Activated naive CD4-positive, alpha-beta T cell (primary cell): ENCODE measurements at places on chromosomes 2 and 18.

DNA sequence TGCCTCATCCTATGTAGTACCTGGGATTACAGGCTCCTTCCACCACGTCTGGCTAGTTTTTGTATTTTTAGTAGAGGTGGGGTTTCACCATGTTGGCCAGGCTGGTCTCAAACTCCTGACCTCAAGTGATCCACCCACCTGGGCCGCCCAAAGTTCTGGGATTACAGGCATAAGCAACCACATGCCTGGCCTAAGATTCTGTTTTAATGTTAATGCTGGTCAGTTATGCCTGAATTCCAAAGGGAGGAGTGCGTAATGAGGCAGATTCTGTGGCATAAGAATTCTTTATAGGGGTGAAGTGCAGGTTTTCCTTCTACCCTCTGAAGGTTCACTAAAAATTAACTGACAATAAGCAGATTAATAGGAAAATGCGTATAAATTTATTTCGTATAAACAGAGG, 1343.8 kb upstream of the LRRTM1 start:
- no peak for DNase-seq

- no peak for DNase-seq
Observed at GRCh38 chr18:10170375-10170774, 256.6 kb downstream of the VAPA start.

- DNase-seq: no peak
Observed at GRCh38 chr2:53584986-53585385, 182.6 kb upstream of the CHAC2 start.

DNA sequence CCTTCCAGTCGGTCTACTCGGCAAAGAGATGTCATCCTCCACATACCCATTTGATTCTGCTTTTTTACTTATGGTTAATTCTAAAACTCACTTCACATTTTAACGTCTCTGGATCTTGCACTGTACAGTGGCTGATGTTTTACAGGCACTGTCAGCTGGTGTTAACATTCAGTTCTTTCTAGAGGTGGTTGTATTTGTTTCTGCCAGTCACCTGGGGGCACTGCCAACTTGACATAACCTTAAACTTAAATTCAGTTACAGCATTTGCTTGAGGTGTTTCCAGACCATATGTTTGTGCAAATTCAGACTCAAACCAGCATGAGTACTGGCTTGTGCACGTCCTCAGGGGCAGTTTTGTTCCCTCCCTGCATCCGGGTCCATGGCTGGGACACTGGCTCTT, 5.3 kb upstream of the TMEM185B start:
- no peak for DNase-seq

DNA sequence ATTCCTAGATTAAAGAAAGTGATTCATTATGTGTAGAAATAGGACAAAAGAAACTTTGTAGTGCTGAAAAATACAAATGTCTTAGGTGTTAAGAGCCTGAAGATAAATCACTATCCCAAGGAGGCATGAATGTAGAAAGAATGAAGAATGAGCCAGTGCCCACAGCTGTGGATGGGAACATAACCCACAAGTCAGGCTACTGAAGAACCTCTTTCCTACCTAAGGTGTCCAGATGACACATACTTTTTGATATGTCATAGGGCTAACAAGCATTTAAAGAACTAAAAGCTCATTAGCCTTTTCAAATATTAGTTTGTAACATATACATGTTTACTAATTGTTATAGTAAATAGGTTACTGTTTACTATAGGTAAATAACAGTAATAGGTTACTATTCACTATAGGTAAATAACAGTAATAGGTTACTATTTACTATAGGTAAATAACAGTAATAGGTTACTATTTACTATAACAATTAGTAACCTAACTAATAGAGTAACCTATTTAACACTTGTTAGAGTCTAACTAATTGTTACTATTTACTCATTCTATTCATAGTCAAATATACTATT, 275.0 kb upstream of the KYNU start:
- DNase-seq: no peak

DNA sequence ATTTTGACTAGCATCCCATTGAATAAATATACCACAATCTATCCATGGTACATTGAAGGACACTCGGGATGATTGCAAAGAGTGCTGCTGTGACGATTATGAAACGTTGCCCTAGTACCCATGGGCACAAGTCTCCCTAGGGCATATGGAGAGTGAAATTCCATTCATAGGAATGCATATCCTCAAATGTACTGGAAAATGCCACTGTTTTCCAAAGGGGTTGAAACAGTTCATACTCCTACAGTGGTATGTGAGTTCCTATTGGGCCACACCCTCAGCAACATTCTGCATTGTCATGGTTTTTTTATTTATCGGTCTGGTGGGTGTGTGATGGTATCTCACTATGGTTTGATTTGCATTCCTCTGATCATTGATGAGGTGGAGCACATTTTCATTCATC, 130.6 kb downstream of the TWIST2 start:
- no peak for DNase-seq

- no peak for DNase-seq
Observed at GRCh38 chr2:45974056-45974455, 322.6 kb downstream of the PRKCE start.

- no peak for DNase-seq
Observed at GRCh38 chr2:123958011-123958410, 67.1 kb upstream of the CNTNAP5 start.

DNA sequence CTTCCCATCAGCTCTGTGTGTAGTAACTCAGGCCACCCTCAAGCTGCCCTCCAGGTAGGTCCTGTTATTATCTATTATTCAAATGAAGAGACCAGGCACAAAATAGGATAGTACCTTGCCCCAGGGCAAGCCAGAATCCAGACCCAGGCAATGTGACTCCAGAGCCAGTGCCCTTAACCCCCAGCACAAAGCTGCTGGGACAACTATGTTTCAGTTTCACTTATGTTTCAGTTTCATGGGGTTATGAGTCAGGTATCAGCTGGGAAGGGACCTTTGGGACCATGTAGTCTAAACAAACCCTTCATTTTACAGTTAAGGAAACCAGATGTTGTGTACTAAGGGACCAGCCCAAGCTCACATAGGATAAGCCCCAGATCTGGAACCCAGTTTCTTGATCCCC, 10.0 kb downstream of the HK2 start:
- DNase-seq: no peak

- DNase-seq: no peak
Observed at GRCh38 chr2:111100765-111101162, 19.9 kb upstream of the BCL2L11 start.

DNA sequence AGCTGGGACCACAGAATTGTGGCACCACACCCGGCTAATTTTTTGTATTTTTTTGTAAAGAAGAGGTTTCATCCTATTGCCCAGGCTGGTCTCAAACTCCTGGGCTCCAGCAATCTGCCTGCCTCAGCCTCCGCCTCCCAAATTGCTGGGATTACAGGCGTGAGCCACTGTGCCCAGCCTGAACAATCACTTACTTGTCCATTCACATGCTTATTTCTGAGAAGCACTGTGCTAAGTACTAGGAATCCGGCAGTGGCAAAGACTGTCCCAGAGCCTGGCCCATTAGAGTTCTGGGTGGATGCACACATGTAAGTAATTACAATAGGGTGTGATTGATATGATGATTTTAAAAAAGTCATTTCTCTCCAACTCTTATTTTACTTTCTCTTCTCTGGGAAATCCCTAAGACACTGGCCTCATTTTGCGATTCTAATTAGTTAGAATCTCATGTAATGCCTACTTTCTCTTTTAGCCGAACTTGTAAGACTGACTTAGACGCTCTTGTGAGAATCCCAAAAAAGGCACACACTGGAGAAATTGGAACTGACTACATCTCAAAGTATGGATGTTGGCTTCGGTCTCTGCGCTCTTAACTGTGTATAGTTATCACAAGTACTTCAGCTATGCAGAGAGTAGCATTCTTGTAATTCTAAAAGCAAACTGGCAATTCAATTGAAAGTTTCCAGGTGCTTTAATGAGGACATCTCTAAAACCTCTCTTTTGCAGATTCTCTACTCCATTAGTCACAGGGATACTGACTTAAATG, 567.7 kb downstream of the DCC start:
- no peak for DNase-seq

DNA sequence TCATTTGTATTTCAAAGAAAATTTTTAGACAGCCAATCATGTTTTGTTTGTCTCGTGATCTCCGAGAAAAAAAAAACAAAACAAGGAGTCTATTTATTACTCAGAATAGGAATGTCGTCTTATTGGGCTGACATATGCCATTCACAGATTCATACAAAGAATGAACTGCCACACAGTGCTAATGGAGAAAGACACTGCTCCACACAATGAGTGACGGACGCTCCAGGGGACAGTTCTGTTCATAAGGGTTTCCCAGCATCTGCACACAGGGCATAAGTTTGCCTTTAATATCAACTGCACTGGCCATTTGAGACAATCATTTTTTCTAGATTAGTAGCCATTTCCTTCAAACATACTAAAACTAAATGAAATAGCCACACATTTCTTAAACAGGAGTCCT, 3.4 kb downstream of the SERTAD2 start:
- DNase-seq: no peak

GRCh38 chr2:105791229-105791628, 46.5 kb downstream of the NCK2 start:
- DNase-seq: no peak

DNA sequence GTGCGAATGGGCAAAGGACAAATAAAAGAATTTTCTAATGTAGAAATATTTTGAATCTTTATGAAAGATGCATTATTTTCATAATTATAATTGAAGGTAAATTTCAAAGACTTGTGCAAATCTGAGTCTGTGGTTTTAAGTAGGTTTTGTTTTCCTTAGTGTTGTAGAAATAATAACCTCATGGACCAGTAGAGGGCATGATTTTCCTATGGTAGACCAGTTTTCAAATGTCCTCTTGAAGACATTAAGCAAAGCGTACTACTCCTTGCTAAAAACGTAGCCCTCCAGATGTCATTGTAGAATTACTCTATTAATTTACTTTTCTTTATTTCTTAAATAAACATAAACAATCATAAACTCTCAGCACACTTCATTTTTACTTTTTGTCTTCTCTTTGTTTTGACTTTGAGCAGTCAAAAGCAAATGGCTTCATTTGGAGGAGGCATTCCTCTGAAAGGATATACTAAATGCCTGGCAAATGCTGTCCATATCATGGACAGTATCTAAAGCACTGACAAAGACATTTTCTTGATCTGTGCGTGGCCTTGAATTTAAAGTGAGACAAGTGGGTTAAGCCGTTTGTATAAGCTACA, 85.8 kb upstream of the FAM237A start:
- DNase-seq: no peak

DNA sequence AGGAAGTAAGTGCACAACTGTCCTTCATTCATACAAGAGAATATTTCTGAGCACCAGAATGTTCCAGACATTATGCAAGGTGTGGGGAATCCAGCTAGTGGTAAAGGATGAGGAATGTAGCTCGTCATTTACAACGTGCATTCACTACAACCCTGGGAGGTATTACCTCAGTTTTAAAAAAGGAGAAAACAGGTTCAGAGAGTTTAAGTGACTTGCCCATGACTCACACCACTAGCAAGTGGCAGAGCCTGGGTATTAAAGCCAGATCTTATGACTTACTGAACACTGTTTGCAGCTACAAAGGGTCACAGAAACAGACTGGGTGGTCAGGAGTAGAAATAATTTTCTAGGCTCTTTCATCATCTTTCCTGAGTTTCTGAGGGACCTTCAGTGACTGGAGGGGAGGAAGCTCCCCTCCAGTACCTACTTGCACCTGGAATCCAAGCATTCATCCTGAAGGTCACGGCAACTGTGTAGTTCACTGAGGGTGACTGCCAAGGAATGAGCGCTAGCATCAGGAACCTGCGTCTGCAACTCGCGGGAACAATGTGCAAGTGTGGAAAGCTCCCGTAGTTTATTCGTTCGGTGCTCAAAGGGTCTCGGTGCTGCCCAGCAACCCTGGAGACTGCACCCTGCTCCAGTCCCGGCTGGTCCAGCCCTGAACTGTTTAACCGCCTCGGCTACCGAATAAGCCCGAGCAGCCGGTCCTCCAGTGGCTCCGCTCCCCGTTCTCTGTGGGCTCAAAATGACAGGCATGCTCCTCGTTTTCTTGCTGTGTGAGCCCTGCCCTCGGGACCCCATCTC, 647 bp downstream of the CCDC121 start:
- no peak for DNase-seq
